ENCODE measurements at places on chromosomes 7 and 10.

DNA sequence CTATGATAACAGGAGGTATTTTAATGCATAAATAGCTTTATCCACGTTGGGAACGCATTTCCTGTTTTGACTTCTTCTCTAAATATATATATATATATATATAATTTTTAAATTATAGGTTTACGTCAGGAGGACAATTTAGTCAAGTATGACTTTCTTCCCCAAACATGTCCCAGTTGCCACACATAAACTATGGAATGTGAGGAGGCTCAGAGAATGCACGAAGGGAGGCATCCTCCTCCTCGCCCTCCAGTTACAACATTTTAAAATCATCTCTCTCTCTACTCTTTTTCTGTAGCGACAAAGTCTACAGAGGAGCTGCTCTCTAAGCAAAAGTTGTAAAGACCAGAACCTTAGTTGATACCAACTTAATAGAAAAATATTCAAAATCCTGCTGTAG, 106.9 kb upstream of the LYZL1 start:
- DNase-seq: no peak

DNA sequence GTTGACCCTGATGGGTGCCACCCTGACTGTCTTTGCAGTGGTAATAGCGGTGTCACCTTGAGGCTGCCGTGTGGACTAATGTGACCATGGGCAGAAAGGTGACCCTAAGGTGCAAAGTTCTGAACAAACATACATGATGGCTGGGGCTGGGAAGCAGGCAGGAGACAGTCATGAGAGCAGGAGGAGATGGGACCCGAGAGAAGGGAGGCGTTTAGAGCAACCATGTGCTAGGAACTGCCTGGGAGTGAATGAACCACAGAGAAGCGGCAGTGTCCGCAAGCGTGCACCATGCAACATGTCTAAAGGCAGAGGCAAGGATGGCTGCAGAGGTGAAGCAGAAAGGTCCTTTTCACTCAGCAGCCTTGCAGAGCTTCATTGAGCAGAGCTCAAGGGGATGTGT, 113.1 kb upstream of the GDF10 start:
- DNase-seq: no peak

- no peak for DNase-seq
These were observed 134.1 kb downstream of the GFRA1 start for GRCh38 chr10:116138897-116139296.

GRCh38 chr7:143908120-143908519, 6.1 kb upstream of the TCAF1 start:
- DNase-seq: no peak

- DNase-seq: no peak
These were observed 64.7 kb downstream of the CREB3L2 start for GRCh38 chr7:137937202-137937560.

DNA sequence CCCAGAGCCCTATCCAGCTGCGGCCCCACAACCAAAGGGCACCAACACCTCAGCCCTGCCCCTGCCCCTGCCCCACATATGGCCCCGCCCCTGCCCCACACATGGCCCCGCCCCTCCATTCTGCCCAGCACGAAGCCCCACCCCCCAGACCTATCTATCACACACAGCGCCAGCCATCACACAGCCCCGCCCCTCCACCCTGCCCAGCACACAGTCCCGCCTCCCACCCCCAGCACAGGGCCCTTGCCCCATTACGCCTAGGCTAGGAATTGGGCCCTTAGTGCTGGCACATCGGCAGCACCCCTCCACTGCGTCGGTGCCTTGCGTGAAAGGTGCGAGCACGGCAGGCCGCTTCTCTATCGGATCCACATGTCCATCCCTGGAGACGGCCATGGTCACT, 126.8 kb downstream of the MAD1L1 start:
- no peak for DNase-seq

GRCh38 chr10:69051303-69051702, 36.6 kb upstream of the SRGN start:
- DNase-seq: no peak

GRCh38 chr10:78579995-78580394, 488.8 kb upstream of the ZMIZ1 start:
- DNase-seq: peak; percentile 79

DNA sequence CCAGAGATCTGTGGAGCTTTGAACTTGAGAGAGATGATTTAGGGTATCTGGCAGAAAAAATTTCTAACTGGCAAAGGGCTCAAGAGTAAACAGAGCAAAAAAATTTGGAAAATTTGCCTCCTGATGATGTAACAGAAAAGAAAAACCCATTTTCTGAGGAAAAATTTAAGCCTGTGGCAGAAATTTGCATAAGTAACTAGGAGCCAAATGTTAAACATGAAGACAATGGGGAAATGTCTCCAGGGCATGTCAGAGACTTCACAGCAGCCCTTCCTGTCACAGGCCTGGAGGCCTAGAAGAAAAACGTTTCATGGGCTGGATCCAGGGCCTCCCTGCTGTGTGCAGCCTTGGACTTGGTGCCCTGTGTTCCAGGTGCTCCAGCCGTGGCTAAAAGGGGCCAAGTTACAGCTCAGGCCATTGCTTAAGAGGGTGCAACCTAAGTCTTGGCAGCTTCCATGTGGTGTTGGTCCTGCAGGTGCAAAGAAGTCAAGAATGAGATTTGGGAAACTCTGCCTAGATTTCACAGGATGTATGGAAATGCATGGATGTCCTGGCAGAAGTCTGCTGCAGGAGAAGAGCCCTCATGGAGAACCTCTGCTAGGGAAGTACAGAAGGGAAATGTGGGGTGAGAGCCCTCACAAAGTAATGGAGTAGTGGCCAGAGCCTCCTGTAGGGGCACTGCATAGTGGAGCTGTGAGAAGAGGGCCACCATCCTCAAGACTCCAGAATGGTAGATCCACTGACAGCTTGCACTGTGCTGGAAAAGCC, 8.1 kb downstream of the SEMA3D start:
- DNase-seq: no peak

GRCh38 chr7:11923376-11923930, 91.5 kb upstream of the THSD7A start:
- DNase-seq: no peak

GRCh38 chr7:75945297-75946168, 30.6 kb downstream of the POR start:
- DNase-seq: no peak

GRCh38 chr7:113705439-113705838, 213.4 kb downstream of the PPP1R3A start:
- DNase-seq: no peak

GRCh38 chr10:34808801-34809745, 6.0 kb downstream of the PARD3 start:
- DNase-seq: no peak

- DNase-seq: no peak
These were observed 3.8 kb upstream of the STN1 start for GRCh38 chr10:103921750-103922195.

GRCh38 chr7:96663457-96663856, 46.2 kb downstream of the SEM1 start:
- no peak for DNase-seq

- DNase-seq: no peak
These were observed 10.4 kb downstream of the TMEM270 start for GRCh38 chr7:73871163-73872011.

GRCh38 chr10:76398043-76398710, 966.8 kb downstream of the LRMDA start:
- DNase-seq: no peak

GRCh38 chr10:63140077-63140476, 6.9 kb downstream of the NRBF2 start:
- no peak for DNase-seq

GRCh38 chr7:7443806-7444350, 91.8 kb downstream of the COL28A1 start:
- no peak for DNase-seq

DNA sequence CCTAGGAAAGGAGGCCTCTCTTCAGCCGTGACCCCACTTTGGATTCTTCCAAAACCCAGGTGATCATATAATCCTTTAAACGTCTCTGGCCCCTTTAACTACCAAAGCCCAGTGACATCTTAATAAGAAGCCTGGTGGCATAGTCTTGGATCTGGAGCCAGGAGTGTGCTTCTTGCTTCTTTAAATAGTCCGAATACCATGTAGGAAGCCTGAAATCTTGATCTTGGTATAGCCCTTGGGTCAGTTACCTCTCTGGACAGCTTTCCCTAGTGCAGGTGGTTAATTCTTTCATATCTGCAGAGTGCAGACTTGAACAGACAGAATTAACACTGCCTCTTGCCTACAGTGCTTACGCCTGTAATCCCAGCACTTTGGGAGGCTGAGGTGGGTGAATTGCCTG, 138.6 kb upstream of the EFCAB10 start:
- DNase-seq: no peak

- no peak for DNase-seq
These were observed 106.0 kb upstream of the PRR15 start for GRCh38 chr7:29457565-29458011.

GRCh38 chr10:85532773-85533172, 833.8 kb downstream of the GRID1 start:
- no peak for DNase-seq

DNA sequence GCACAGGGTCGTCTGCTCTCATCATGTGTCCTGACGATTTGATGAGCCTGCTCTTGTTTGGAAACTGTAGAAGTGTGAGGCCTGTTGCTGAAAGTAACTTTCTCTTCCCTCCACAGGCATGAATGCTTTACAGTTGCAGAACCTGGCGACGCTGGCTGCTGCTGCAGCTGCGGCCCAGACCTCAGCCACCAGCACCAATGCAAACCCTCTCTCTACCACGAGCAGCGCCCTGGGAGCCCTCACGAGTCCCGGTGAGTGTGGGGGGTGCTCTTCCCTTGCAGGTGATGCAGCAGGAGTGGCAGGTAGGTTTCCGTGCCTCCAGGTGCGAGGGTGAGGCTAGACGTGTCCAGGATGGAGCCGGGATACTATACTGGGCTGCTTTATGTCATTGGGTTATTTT, 270.6 kb downstream of the CELF2 start:
- DNase-seq: no peak

GRCh38 chr10:71005337-71006305, 117.3 kb upstream of the PCBD1 start:
- DNase-seq: no peak

- DNase-seq: no peak
These were observed 248.5 kb downstream of the SFMBT2 start for GRCh38 chr10:7162331-7162730.

- DNase-seq: no peak
These were observed 266.8 kb downstream of the INHBA start for GRCh38 chr7:41436139-41436538.

DNA sequence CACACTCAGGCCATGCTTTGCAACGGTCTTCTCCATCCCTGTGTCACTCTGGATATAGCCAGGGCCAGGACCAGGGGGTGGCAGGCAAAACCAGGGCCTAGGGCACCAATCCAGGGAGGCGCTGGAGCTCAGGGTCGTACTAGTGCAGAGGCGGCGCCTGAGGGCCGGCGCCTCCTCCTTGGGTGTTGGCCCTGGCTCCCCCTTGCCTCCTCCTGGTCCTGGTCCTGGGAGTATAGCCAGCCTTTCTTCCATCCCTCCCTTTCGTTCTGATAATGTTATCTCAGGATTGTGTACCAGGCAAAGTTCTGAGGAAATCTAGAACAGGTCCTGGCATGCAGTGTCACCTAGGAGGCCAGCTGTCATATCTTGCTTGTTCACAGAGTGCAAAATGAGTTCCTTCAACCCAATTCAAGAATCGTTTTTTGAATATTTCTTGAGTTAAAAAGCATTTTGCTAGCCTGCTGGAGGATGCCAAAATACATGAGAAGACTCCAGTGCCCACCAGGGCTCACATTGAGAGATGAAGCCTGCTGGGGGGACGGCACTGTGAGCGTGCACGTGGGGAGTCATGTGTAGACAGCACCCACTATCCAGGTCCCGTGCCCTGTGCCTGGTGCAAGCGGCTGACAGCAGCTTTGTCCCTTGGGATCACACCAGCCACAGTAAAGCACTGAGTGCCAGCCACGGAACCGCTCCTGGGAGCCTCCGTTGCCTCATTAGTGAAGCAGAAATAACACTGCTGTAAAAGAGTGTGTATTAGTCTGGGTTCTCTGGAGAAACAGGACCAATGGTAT, 106.9 kb upstream of the C7orf33 start:
- no peak for DNase-seq

DNA sequence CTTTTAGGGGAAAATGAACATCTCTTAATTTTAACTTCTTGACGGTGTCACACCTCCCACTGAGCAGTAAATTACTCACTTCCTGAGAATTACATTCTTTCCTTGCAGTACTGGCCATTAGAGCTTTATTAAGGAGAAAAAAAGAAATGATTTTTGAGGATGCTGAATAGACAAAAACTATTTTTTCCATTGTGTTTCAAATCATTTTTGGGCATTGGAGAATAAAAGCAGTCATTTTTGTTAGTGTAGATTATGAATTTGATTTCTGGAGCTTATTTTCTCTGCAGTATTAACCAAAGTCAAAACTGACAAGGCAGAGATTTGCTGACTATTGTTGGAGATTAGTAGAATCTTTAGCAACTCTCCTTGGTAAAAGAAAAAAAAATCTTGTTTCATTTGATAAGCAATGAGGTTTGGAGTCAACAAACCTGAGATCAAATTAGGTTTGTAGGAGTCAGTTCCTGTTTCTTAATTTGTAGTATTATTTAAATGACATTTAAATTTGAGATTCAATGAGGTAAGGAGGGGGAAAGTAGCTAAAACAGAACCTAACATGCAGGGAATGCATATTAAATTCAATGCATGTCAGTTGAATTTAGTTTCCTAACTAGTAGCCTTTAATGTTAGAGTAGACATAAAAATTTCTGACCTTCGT, 70.6 kb downstream of the AP3M1 start:
- no peak for DNase-seq

- no peak for DNase-seq
These were observed 251.9 kb upstream of the KCND2 start for GRCh38 chr7:120021085-120021484.

DNA sequence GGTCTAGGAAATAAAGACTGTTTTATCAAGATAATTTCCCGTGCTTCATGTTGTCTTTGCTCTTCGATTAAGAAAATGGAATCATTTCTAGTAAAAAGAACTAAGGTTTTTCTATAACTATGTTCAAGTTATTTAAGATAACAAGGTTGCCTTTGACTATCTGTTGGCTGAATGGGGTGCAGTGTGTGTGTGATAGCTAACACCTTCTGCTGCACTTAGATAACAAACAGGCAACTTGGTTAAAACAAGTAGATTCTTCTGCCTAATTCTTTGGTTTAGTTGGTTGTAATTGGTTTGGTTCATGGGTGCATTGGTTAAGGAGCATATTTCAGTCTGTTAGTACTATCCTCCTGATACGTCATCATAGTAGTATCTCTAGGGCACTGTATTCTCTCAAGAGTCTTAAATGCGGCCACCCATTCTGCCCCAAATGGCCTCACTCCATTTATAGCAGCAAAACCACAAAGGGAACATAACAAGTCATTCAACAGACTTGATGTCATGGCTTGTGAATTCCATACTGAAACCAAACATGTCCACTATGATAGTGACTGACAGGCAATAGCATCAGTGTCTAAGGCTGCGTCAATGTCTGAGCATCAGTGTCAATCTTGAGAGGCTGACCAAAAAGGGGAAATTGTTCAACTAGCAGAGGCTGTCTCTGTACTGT, 55.7 kb downstream of the CCDC3 start:
- DNase-seq: no peak

Data from sciatic nerve (tissue), 2 donors.